ENCODE measurements at places on chromosomes 2 and 18.

DNA sequence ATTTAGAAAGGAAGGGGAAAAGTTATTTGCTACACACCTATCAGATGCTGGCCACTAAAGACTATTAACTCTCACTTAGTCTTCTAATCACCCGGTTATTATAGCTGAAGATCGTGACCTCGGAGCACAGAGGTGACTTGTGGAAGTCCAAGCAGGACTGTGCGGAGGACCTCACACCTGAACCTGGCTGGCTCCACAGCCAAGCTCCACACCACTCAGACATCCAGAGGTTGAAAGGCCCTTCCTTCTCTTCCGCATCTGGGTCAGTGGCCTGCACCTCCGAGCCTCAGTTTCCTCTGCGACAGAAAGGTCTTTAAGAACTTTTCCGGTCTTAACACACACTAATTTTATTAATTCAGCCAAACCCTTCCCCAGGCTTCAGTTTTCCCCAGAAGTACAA is 57.9 kb downstream of the TNS1 start:
- no peak for DNase-seq

DNA sequence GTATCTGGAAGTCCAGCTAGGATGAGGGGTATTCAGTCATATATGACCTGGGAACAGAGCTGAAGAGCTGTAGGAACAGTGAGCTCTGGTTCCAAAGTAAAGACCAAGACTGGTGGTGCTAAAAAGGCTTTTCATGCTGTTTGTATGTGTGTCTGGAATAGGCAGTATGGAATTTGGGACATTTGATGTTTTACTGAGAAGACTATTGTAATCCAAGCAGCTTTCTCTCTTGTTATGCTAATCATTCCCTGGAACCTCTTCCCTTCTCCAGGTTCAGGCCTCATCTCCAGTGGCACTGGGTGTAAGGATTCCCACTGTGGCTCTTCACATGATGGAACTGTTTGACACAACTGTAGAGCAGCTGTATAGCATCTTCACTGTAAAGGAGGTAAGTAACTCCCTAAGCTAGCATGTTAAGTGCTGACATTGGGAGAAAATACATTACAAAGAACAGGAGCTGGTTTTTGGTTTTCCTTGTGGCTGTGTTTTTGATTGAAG is 23.3 kb downstream of the C2orf74 start:
- no peak for DNase-seq

GRCh38 chr18:8366656-8367055 is 242.6 kb upstream of the RAB12 start:
- no peak for DNase-seq

GRCh38 chr2:191385416-191386160 is 140.4 kb downstream of the MYO1B start:
- no peak for DNase-seq

GRCh38 chr18:59282341-59282740 is 9.1 kb upstream of the RAX start:
- DNase-seq = no peak

DNA sequence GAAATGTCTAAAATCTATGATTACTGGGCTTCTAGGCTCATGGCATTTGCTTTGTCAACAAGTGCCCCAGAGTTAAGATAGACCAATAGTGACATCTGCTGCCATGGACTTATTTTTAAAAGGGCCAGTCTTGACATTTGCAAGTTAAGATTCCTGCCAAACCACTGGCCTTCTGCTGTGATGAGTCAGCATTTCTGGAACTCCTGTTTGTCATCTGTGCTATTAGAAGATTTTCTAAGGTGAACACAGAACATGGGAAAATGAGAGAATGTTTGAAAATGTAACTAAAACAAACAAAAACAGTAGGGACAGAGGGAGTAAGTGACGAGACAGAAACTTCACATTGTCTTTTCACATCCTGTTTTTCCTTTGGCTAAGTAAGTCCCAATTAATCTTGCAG is 93.7 kb upstream of the WDR75 start:
- no peak for DNase-seq

DNA sequence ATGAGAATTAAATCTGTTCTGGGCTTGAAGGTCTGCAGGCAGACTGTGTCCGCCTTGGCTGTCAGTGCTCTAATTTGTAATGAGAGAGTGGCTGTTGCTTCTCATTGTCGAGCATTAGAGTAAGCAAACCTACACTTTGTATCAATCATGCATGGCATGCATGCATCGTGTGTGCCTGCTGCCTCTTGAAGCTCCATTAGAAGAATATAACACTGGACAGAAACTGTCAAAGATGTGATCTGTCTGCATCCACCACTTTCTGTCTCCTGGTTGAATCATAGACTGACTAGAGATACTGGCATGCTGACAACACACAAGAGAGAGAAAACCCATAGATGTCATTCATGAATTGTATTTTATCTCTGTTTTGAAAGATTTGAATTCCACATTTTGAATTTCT is 275.0 kb upstream of the NXPH2 start:
- no peak for DNase-seq

DNA sequence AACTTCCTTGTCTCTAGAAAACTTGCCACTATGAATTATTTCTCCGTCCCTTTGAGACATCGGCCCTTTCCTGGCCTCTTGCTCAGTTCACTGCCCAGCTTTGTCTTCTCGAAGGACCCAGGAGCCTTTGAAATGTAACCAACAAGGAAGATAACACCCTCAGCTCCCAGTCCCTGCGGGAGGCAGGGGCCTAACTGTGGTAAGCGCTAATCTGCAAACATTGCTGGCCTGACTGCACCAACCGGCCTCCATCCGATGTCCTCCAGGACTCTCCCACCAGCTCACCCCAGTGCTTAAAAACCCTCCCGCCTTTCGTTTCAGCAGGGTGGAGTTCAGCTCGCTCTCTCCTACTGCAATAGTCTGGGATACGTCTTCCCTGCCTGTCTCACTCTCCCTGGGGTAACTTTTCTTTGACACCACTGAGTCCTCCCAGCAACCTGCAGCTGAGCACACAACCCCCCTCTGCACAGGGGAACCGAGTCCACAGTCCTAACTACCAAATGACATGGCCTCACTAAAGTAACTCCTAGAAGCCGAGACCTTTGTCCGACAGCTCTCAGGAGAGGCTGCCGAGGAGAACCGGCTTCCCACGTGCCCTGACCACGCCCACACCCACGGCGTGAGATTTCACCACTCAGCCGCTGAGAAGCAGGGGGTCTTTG is 76.1 kb downstream of the MBP start:
- no peak for DNase-seq

GRCh38 chr2:60334610-60335009 is 218.8 kb downstream of the BCL11A start:
- no peak for DNase-seq

DNA sequence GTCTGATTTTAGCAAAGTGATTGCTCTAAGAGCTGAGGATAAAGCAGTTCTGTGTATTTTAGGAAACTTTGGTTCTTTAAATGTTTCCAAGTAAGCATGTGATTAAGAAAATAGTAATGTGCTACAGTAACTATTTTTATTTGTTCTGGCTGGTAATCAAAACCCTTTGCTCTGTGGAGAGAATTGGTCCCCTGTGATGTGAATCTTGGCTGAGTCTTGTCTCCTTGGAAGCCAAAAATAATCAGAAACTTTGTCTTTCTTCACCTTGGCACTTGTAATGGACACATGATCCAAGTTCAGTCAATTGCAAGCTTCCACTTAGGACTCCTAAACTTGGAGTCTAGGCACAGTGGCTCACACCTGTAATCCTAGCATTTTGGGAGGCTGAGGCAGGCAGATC is 422.7 kb upstream of the CDH20 start:
- DNase-seq = no peak

GRCh38 chr2:169694894-169695260 is 608 bp downstream of the PHOSPHO2 start:
- DNase-seq = no peak

- DNase-seq = no peak
These were observed 46.8 kb upstream of the NCK2 start for GRCh38 chr2:105697781-105698449.
